ENCODE measurements at places on chromosomes 7 and 10.

DNA sequence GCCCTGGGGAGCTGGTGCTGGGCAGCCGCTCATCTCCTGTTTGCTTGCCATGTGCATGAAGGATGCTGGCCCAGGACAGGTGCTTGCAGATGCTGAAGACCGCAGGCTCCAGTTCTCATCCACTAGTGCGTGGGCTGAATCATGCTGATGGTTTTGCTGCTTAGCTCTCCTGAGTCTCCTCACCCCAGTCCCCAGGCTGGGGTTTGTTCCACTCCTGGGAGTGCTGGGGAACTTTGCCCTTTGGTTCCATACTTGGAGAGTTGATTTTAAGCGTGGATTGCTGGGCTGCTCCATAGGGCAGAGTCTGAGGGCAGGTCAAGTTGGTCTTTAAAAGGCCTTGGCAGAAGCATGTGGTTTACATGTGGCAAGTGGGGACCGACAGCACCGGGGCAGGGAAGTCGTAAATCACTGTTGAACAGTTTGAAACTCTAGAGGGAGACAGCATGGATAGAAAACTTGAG, 9.1 kb downstream of the DYNC2I1 start:
- no peak for DNase-seq

DNA sequence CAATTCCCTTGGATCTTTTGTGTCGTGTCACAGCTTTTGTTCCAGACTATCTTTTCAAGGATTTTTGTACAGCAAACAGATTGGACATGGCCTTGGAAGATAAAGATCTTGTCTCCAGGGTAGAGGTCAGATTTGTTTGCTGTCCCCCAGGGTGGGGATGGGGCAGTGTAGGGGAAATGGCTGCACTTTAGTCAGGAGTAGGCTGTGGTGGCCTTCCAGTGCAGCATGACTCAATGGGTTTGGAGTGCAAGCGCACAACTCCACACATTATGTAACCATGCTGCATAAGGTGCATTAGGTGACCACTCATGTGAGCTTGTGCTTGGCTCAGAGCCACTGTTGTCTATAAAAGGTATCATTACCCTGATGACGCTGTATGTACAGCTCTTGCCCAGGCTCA, 23.9 kb upstream of the ADAMTS14 start:
- DNase-seq, result no peak

- DNase-seq, result no peak
Observed at GRCh38 chr7:33893377-33893776, 12.0 kb upstream of the BMPER start.

DNA sequence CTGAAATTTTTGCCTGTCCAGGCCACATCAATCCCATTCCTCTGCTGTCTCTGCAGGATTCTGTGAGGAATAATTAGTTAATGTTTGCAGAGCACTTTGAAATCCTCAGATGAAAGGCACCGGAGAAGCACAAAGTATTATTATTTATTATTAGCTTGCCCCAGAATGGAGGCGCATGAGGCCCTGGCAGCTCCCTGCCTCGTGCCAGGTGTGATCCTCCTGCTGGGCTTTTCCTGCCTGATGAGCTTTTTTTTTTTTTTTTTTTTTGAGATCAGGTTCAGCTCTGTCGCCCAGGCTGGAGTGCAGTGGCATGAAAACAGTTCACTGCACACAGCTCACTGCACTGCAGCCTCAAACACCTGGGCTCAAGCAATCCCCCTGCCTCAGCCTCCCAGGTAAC, 65.2 kb downstream of the TCF7L2 start:
- DNase-seq, result no peak

DNA sequence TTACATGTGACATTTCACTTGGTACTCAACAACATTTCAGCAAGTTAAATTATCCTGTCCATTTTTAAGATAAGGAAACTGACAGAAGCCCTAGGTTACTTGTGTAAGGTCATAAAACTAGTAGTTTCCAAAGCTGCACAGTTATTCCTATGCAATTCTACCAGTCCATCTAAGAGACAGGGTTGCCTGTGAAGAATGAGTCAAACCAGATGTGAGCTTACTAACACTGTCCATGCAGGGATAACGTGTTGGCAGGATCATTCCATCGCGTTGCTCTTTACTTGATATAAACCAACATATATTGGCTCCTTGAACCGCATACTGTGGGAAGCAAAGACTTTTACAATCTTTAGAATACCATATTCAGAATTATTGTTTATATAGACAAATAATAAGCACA, 280.9 kb upstream of the HGF start:
- DNase-seq, result no peak

- DNase-seq, result no peak
Observed at GRCh38 chr10:48493083-48493871, 111.6 kb downstream of the ARHGAP22 start.

Data from activated CD4-positive, alpha-beta T cell treated with anti-CD3 and anti-CD28 coated beads for 24 hours (primary cell).